ENCODE measurements at places on chromosomes 13 and 19.

- no peak for DNase-seq
These were observed 748 bp downstream of the RAB4B start for GRCh38 chr19:40778706-40779284.

DNA sequence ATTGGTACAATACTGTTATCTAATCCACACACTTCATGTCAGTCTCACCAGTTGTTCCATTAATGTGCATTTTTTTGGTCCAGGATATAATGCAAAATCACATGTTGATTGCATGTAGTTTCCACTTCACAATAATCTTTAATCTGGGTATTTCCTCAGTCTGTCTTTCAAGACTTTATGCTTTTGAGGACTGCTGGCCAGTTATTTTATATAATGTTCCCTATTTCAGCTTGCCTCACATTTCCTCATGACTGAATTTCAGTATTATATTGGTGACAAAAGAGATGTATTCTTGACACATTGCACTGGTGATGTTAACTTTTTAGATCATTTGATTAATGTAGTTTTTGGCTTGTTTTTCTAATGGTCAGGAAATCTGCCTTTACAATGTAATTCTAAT, 368.3 kb downstream of the IRS2 start:
- DNase-seq = no peak

DNA sequence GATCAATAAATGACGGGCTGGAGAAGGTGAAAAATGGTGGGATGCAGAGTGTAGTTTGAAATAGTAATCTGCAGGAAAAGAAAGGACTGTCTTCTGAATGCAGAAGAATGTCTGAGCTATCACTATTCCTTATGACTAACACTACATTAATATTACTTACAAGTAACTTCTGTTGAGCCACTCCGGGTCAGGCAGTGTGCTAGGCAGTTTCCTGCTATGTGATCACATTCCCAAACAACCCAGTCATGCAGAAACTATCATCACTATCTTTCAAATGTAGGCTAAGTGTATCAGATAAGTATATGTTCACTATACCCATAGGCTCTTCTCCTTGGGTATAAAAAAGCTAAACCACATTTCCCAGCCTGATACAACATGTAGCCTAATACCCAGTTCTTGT, 6.6 kb downstream of the ZNF599 start:
- DNase-seq = no peak

GRCh38 chr19:54633401-54633800, 3.1 kb downstream of the LILRB1 start:
- DNase-seq = no peak

GRCh38 chr13:100100115-100100879, 11.4 kb downstream of the PCCA start:
- no peak for DNase-seq

All from NCI-H187 treated with DMSO at 0.1 percent for 48 hours (cell line).